RKO (cell line): ENCODE measurements at places on chromosomes 4 and X.

- no peak for DNase-seq
Observed at GRCh38 chr4:80803337-80803736, 227.2 kb upstream of the BMP3 start.

DNA sequence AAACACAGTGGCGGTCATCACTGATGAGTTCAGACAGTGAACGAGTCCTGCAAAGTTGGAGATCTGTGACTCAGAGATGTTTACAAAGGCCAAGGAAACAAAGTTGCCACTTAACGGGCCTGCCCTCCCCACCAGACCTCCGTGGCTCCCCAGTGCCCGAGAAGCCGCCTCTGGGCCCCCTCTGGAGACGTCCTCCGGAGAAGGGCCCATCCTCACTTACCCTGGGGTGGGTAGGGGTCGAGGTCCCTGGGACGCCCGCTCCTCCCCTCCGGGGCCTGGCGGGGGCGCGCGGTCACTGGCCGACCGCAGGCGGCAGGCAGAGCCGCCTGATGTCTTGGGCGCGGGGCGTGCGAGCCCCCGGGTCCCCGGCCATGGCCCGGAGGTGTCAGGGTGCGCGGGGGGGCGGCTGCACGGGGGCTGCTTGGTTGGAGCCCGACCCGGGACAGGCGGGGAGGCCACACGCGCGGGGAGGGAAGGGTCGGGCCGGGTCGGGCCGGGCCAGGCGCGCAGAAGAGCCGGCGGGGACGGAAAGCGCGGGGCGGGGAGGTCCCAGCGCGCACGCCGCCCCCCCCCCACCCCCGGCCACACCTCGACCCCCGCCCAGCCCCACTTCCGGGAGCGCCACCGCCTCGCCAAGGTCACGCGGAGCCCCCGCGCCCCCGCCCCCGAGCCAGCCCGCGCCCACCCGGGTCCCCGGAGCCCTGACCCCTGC is 529 bp downstream of the DHRSX start:
- DNase-seq: peak; percentile 85

GRCh38 chr4:174538123-174538875 is 16.0 kb upstream of the HPGD start:
- no peak for DNase-seq

DNA sequence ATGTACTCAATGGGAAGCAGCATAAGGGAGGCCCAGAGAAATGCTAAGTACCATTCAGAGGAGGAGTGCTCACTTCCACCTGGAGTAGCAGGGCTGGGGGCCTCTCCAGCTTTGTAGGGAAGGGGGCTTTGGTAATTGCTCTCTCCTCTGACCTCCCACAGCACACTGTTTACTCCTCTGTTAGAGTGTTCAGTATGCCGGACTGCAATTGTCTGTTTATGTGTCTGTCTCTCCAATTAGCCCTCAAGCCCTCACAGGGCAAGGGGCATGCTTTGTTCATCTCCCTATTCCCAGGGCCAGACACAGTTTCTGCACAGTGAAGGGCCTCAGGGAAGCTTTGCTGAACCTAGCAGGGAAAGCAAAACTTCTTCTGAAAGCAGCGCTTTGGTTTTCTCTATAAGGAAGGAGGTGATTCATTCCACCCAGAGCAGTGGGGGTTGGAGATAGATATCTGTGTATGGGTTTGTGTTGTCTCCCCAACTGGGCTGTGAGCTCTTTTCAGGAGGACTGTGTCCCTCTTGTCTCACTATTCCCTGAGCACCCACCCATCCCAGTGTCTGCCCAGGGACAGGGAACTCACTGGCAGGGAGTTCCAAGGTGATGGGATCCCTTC is 50.0 kb upstream of the VMA21 start:
- DNase-seq: no peak
